ENCODE measurements at places on chromosomes 3 and 15.

DNA sequence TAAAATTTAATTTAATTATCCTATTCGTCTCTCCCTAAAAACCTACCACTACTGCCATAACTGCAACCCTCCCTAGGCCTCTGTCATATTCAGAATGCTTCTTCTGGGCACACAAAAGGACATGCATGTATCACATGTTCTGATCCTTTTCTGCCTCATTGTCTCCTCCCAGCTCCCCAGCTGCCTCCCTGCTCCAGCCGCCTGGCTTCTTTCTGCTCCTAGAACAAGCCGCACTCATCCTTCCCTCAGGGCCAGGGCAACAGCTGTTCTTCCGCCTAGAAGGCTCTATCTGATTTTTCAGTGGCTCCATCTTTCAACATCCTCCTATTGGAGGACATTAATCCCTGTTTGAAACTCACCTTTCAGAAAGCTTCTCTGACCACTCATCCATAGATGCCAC, 38.6 kb downstream of the TMED3 start:
- no peak for DNase-seq

DNA sequence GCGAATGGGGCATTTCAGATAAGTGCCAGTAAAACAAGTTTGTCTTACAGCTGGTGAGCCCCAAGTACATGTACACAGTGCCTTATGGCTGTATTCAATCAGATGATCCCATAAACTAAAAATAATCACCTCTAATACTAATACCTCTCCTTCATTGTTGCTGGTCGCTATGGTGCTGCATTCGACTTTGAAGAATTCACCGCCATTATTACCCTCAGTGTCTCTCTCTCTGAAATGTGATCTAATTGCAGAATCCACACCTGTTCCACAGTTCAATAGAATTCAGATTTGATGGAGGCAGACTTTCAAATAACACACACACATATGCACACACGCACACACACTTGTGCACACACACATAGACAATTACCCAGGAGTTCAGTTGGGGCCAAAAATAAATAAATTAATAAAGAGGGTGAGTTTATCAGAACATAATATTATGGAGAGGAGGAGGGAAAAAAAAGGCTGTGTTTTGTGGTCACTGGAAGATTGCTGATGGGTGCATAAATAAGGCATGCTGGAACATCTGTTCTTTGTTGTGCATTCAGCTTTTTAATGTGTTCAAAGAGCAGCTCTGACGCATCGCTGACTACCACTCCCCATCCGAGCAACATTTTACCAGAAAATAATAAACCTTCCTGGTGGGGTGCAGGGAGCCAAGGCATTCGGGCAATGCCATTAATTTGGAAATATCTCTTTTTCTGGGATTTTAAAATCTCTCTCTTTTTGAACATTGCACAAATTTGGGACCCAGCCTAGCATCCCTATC, 235.7 kb downstream of the SATB1 start:
- DNase-seq = no peak

DNA sequence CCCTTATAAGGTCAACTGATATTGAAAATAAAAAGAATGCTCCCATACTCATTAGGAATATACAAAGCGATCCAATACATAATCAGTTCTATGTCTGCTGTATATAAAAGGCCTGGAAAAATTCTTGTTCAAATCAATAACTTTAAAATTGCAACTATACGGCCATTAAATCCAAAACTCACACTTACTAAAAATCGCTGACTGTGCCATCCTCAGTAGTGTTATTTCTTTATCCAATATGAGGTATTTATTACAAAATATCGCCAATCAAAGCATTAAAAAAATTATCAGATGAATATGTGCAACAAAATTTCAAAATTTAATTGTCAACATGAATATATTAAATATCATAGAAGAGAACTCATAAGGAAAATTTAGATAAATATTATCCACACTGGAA, 146.5 kb downstream of the PLD1 start:
- DNase-seq = no peak

DNA sequence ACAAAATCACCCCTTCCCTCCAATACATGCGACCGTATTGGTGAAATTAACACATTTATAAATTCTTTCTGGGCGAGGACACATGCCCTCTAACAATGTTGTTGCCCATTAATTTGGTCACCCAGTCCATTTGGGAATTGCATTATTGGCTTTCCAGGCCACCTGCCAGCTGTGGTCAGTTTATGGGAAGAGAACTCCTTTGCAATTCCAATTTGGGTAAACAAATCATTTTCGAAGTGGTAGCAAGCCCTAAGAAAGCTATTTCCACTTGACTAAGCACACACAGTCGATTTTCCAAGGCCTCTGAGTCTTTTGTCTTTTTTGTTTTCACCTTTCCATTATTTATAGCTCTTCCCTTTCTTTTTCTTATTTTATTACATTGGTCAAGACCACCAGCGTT, 362.3 kb upstream of the RGMA start:
- DNase-seq = no peak

- no peak for DNase-seq
Measured at GRCh38 chr3:71006810-71007785, 576.4 kb downstream of the FOXP1 start.

GRCh38 chr3:42213417-42213816, 52.6 kb downstream of the CCK start:
- DNase-seq = no peak

DNA sequence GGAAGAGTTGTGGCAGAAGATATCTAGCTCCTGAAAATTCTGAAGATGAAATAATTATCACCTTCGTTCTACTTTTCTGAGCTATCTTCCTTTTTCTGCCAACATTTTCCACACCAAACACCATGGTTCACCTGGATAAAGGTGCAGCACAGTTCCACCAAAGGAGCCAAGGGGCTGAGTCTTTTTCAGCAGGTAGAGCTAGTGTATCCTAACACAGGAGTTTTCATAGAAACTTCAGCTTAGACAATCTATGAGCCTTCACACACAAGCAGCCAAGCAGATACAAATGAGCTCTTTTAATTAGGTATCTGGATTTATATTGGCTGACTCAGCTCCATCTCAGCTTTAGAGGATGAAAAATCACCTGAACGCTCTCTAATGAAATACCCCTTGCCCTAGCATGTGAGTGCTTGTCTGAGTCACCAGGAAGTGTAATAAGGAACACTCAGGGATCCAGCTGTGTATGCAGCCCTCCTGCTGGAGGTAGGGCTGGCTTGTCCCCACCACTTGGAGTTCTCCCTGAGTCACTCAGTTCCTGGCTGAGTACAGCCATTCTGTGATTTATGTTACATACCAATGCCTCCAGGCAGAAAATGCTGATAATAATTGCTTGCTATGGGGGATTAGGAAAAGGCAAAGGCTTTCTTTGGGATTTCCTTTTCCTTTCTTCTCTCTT, 385.7 kb downstream of the LSAMP start:
- DNase-seq = no peak

DNA sequence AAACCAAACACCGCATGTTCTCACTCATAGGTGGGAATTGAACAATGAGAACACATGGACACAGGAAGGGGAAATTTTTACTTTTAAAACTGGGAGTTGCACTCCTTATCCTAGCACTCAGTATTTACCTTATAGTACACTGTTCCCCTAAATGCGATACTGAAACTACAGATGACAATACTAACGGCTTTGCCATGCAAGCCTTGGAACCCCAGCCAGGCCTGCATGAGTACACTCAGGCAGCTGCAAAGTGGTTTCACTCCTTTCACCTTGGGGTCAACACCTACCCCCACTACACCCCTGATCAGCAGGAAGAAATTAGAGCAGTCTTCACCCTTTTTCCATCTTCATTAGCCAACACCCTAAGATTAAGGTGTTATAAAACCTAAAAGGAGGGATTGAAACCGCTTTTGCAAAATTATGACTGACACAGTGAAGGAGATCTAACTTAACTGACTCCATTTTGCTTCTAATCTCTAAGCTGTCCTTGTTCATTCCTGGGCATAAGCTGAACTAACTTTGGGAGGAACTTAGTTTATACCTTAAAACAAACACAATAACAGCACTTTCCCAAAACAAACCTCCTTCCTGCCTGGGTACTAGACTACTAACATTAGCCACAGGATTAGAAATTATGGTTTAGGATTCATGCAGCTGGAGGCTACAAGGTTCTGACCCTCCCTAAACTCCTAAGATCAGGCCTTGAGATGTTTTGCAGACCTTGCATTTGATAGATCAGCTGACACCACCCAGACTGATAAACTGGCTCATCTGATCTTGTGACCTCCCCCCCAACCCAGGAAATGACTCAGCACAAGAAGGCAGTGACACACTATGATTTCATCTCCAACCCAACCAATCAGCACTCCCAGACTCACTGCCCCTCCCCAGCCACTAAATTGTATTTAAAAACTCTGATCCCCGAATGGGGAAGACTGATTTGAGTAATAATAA, 452.1 kb upstream of the PPP2R3A start:
- DNase-seq = no peak

DNA sequence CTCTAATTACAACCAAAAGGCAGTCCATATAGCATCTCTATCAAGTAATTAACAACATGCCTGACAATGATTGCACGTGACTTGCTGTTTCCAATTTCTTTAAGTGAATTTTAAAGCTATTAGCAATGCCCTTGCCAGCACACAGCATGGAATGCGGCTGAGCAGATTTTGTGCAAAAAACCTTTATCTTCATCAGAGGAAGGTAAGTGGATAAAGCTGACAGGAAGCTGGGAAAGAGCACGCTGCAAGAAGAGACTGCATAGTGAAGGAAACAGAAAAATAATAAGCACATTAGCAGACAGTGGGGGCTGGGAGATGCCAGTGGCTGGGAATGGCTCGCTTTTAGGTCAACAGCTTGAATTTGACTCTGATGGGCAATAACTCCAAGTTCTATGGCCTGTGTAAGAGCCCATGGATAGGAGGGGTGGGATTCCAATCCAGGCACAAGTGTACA, 138.8 kb downstream of the PDZRN3 start:
- DNase-seq = no peak

- no peak for DNase-seq
Measured at GRCh38 chr15:59438625-59439290, 772 bp downstream of the FAM81A start.

DNA sequence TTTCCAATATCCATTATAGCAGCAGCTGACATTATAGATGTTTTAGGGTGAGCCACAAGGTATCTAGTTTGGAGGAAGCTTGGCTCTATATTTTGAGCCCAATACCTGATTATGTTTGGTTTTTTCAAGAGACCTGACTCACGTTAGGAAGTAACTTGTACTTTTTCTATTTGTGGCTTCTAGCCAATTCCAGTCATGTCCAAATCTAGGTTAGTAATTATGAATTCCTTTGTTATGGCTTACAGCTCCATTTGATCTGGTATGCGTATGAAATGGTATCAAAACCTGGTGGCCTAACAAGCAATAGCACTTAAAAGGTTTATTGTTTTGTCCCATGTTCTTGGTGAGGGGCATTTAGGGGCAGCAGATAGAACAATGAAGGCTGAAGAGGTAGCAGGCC, 115.9 kb downstream of the TOP2B start:
- DNase-seq = no peak

DNA sequence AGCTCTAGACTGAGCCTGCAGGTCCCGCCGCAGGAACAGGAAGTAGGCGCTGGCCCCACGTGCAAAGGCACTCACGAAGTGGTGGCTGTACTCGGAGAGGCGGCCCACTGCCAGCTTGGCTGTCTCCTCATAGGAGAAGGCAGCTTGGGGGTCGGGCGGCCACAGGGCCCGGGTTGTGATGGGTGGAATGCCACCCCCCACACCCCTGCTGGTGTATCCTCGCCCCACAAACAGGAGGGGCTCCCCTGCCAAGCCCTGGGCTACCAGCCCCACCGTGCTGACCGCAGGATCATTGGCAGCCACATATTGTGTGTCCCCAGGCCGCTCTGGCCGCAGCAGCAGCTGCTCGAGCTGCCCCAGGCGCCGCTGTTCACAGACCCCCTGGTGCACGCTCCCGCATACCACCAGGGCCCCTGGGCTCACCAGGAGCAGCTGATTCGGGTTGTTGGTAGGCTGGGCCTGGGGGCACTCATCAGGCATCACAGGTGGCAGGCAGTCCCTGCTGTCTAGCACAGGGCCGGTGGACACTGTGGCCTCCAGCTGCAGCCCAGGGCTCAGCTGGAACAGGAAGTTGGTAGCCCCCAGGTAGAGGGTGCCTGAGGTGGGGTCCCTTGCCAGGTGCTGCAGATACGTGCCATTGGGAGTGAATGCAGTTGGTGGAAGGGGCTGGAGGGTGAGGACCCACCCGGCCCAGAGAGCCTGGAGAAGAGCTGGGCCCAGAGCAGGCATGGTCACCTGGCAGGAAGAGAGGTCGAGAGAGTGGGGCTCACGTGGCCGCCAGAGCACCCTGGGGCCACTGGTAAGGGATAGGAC, 5.8 kb downstream of the PLXNB1 start:
- DNase-seq = no peak

GRCh38 chr15:76150971-76151598, 91.3 kb downstream of the TMEM266 start:
- DNase-seq = peak; percentile 73

- peak; percentile 10 for DNase-seq
Measured at GRCh38 chr3:13189639-13190377, 116.6 kb upstream of the IQSEC1 start.

DNA sequence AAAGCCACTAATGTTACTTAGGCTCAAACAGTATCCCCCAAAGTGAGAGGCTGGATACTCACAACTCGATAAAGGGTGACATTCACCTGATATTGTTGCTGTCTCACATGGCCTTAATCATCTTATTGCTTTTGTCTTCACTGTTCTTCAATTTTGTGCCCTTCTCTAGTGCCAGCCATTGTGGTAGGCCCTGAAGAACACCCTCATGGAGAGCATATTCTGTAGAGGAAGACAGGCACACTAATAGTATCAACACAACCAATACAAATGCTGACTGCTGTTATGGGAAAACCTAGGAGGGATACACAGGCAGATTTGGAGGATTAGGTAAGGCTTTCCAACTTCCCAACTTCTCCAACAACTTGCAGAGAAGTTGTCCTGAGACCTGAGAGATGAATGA, 4.1 kb upstream of the BLM start:
- DNase-seq = no peak

- no peak for DNase-seq
Measured at GRCh38 chr3:123267821-123268220, 66.1 kb downstream of the SEC22A start.

DNA sequence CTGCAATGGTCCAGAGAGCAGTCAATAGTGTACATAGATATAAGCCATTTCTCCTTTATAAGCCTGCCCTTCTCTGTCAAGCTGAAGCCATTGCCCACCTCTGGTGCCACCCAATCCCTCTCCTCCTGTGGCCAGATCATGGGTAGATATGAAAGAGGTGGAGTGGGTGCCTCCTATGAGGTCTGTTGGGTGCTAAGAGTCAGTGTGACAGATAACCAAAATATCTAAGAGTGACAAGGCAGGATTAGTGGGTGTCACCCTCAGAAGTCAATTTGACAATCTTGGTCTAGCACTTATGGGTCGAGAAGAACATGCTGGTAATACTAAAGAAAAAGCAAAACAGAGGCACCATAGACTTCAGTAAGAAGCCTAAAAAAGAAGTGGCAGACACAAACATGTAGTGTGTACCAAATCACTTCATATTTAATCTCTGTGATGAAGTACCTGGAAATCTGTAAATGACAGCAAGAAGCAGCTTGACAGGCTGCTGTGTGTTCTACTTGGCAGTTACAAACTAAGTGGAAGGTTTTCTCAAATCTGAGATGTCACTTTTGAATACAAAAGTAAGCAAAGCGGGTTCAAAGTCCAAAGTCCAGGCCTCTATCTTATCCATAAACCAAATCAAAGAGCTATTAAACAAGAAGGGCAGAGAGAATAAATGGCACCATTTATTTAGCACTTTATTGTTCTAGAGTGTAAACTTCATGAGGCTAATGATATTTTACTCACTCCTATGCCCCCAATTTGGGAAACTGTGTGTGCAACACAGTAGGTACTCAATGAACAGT, 118.9 kb upstream of the EOMES start:
- no peak for DNase-seq

- no peak for DNase-seq
Measured at GRCh38 chr3:154889227-154889634, 190.9 kb upstream of the MME start.

Data from stimulated activated CD8-positive, alpha-beta memory T cell treated with anti-CD3 and anti-CD28 coated beads, Interleukin-7, amount 100 ng/mL, for 48 hours (primary cell).